ENCODE measurements at places on chromosomes 1 and 21. TPM values are rescaled to one million over a fixed set of nuclear protein-coding genes. Genes with fewer than 3 reads are reported as not detected.

ATP6V1G3 gene
- not detected for total RNA-seq

ARMH1 gene
- total RNA-seq, result 8.2 TPM

DNA sequence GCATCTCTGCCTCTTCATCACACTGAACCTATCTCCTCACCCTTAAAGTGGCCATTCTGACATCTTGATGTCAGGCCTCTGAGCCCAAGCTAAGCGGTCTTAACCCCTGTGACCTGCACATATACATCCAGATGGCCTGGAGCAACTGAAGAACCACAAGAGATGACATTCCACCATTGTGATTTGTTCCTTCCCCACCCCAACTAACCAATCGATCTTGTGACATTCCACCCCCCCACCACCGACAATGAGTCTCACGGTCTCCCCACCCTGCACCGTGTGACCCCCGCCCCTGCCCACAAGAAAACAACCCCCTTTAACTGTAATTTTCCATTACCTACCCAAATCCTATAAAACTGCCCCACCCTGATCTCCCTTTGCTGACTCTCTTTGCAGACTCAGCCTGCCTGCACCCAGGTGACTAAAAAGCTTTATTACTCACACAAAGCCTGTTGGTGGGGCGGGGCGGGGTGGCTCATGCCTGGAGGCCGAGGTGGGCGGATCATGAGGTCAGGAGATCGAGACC, 21.0 kb upstream of the PINK1 start:
- DNase-seq, result no peak

DNA sequence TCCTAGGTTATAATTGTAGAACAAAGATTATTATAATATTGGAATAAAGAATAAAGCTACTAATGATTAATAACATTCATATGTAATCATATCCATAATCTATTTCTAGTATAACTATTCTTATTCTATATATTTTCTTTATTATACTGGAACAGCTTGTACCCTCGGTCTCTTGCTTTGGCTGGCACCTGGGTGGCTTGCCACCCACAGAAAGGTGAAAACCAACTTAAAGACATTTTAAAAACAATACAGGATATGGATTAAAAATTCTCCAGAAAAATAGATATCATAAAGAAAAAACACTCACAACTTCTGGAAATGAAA, 80.0 kb upstream of the PRRC2C start:
- DNase-seq, result no peak

DNA sequence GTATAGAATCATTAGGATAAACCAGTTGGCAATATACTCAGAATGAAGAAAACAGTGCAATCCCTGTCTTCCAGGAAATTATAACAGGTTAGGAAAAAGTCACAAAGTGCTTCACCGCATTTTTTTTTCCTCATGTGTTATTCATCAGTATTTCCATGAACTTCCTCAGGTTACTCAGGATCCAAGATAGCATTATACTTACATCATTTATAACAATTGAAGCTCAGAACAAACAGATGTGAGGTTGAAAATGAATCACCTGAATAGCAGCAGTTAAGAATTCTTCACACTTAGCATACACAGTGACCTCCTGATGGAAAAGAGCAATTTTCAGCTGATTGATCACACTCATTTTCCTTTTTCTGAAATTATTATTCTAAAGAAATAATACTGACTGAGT, 1040.7 kb upstream of the B3GALT2 start:
- no peak for DNase-seq
